Amniotic stem cell (primary cell): ENCODE measurements at places on chromosomes 4 and X.

DNA sequence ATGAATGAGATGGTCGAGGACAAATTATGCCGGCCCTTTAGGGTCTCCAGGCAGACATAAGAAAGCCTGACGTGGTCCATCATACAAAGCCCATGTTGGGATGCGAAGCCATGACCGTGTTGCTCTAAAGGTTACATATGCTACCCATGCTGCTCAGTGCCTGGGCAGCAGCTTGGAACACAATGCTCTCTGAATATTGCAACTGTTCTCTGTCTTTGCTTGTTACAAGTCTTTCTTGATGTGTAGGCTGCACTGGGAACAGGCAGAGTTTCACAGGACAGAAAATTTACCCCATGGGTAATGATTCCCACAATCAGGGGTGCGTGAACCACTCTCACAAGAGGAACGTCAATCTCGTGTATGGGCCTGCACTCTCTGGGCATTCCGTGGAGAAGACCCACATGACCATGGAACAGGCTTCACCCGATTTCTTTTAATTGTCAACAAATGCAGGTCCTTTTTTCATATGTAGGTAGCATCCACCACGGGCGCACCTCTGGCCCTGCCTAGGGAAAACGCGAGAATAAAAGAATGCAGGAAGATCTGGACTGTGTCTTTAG is 66.3 kb downstream of the NBDY start:
- no peak for DNase-seq

DNA sequence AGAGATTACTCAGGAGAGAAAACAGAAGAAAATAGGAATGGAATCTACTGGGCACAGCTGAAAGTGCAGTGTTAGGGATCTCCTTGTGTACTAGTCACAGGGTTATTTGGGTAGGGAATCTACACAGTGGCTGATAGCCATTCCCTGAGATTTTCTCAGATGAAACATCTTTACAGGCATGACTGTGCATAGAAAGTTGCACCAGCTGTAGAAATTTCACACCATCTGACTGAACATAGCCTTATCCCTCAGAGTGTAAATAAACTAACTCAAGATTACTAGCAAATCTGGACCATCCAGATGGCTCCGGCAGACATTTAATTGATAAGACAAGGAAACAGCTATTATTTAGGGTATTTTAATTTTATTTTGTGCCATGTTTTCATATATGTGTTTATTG is 2053.5 kb upstream of the TENM3 start:
- DNase-seq: no peak

- no peak for DNase-seq
These were observed 48.0 kb upstream of the CASK start for GRCh38 chrX:41971346-41971745.

DNA sequence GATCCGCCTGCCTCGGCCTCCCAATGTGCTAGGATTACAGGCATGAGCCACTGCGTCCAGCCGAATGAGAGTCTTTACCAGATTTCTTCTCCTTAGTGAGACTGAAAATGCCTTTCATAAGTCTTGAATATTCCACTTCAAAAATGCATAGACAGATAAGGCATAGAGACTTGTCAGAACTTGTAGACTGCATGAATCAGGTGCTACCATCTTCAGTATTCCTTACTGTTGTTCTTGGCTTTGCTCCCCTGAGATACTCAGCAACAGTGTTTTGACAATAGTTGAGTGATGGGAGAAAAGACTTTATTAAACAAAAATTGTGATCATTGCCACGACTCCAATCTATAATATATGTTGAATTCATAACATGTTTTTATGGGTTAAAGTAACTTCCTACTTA is 11.0 kb downstream of the TKTL2 start:
- DNase-seq: no peak

DNA sequence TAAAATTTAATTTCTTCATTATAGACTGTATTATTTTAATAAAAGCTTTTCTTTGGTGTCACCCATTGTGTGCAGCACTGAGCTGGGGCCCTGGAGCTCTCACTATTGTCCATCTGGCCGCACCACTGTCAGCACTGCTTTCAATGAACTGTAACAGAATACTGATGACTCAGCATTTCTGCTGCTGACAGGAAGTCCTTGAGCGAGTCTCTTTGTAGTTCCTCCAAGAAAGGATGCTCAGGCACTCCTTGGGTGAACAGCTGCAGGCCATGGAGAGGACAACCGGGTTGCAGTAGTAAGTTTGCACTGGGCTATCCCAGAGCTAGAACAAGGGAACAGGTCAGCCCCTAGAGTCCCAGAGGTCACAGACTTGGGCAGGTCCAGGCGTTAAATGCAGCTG is 81.6 kb downstream of the SORBS2 start:
- DNase-seq: no peak

DNA sequence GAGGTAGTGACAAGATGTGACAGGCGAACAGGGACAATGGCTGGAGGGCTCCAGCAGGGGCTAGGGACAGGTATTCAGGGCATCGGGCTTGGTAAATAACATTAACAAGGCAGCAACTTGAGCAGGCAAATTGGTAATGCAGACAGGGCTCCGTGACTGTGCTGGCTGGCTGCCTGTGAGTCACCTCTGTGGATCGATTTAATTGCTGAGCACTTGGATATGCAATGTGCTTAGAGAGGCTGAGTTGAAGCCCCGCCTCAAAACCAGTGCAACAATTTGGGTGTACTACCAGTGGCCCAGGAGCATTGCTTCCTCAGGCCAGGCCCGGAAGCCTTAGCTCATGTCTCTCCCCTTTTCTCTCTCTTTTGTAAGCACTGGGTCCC is 19.5 kb downstream of the CNGA2 start:
- peak; percentile 29 for DNase-seq

DNA sequence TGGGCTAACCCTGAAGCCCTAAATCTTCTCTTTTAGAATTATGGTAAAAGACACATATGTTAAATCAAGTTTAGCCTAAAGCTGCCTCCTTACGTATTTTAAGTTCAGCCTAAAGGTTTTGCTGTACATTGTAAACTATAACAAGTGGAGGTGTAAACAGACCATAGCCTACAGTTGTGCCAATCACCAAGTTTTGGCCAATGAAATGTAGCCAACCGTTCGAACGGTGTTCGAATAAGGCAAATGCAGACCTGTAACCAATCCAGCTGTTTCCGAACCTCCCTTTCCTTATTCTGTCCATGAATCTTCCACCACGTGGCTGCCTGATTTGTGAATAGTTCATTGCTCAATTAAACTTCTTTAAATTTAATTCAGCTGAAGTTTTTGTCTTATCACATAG is 52.1 kb upstream of the TBC1D9 start:
- no peak for DNase-seq

DNA sequence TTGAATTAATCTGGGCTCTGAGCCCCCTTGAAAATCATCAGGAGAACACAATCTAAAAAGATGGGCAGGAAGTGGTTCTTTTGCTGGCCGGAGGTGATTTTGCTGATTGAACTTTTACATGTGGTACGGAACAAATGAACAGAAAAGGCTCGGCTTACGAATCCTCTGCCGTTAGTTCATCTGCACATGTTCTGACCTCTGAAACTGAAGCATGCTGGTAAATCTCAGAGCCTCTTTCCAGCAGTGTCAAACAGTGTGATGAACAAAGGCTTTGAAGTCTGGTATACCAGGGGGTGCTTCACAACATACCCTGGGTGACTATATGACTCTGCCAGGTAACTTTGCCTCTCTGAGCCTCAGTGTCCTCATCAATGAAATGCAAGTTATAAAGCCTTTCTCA is 194.2 kb upstream of the C1QTNF7 start:
- no peak for DNase-seq

GRCh38 chr4:20617678-20618396 is 82.4 kb upstream of the PACRGL start:
- DNase-seq: no peak

- DNase-seq: no peak
These were observed 1149.7 kb downstream of the STPG2 start for GRCh38 chr4:96993560-96993959.

DNA sequence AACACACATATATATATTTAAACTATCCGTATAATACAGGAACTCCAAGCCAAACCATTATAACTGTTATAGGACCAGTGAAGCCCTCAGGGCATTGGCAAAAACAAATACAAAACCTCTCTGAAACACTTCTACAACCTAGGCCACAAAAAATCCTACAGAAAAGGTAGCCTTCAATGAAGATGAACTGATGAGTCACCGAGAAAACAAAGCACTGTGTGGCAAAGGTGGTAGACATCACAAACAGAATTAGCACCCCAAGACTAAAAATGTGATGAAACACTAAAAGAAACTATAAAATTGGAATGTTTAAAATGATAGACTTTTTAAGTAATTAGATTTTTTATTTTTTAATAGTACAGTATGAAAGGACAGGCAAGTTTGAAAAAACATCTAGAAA is 5.5 kb upstream of the HSPA4L start:
- DNase-seq: no peak

DNA sequence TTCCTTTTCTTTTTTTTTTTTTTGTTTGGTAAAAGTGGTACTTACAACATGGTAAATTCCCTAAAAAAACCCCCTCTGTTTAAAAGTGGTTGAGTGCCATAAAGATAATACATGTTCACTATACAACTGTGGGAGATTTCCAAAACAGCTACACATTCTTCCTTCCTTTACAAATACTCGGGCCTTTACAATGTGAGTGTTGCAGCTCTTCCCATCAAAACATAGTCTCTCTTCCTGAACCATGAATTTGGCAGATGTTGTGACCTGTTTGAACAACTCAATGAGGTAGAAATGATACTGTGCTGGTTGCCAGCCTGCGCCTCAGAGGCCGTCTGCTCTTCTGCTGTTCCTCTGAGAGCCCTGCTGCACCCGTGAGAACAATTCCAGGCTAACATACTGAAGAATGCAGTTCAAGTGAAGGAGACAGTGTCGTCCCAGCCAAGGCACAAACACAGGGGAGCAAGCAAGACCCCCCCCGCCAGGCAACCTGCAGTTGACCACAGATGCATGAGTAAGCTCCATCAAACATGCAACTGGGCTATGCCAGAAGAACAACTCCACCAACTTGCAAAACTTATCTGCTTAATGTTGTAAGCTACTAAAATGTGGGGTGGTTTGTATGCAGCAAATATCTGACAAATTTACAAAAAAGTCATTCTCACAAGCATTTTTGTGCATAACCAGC is 645.0 kb downstream of the PCDH7 start:
- DNase-seq: no peak

GRCh38 chrX:30663322-30663721 is 10.1 kb downstream of the GK start:
- no peak for DNase-seq

DNA sequence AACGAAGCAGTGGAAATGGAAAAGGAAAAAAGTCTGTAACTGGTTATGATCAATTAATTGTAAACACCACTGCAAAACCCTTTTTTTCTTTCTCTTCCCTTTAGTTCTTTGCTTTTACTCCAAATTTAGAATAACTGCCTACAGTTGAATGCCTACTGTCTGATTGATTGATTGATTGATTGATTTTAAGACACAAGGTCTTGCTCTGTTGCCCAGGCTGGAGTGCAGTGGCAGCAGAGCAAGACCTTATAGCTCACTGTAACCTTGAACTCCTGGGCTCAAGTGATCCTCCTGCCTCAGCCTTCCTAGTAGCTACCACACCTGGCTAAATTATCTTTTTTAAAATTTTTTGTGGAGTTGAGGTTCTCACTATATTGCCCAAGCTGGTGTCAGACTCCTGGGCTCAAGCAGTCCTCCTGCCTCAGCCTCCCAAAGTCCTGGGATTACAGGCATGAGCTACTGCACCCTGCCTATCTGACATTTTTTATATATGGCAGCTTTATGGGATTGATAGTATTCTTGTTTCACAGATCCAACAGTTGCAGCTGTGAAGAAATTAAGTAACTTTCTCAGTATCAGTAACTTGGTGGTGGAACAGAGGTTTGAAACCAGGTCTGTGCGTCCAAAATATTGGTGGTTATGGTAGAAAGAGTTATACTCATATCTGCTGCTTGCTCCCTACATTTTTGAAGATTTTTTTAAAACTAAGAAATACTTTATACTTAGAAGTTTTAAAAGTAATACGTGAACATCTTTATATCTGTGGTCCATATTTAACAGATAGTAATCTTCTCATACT is 12.4 kb downstream of the UBE2K start:
- DNase-seq: no peak

DNA sequence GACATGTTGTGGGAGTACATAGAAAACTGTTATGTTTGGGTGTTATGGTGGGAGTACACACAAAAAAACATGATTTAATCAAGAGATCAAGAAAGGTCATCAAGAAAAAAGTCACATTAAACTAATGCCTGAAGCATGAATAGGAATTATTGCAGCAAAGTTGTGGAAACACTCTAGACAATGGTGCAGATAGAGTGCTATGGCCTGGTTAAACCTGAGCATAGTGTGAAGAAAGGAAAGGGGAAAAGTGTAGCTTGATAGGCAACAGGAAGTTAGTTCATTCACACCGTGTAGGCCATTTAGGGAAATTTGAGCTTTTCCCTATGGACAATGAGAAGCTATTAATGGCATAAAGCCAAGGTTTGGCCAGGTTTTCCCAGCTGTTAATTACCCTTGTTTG is 162.1 kb upstream of the EMCN start:
- DNase-seq: no peak

DNA sequence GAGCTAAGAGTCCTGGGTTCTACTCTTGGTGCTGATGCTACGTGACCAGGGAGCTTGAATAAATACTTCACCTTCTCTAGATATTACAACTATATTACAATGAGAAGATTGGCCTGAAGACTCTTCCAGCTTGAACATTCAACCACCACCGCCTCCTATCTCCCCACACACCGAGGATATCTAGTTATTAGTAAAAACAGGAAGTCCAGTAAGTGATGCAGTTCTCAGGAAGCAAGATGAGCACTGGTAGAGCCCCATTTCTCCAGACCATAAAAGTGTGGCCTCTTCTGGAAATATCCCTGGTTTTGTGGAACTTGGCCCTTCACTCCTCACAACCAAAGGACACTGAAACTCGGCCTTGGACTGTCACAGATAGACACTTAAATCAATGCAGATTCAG is 18.5 kb downstream of the PJA1 start:
- DNase-seq: no peak

- DNase-seq: no peak
These were observed 3.6 kb upstream of the STBD1 start for GRCh38 chr4:76302826-76303438.

GRCh38 chr4:68465058-68465457 is 17.8 kb downstream of the TMPRSS11E start:
- no peak for DNase-seq

- no peak for DNase-seq
These were observed 14.7 kb upstream of the SEC24D start for GRCh38 chr4:118850488-118851173.

- DNase-seq: no peak
These were observed 34.5 kb upstream of the TRIM2 start for GRCh38 chr4:153169776-153170175.

DNA sequence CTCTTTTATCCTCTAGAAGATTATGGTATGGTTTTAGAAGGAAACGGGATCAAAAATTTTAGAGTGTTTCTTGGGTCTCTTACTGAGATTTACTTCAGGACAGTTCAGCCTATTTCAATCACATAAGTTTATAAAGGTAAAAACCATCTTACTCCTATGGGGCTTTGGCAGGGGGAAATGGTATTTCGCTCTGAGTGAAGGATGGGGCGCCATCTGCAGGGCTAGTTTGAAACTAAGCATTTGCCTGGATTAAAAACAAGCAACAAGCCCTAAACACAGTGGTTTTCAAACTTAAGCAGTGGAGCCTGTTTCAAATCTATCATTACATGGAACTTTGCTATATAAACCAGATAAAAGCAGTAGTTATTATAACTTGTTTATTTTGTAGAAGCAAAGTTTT is 361.5 kb upstream of the FMR1 start:
- DNase-seq: no peak

- DNase-seq: no peak
These were observed 64.5 kb upstream of the ANKRD50 start for GRCh38 chr4:124777007-124777406.
